Omental fat pad (tissue), 4 donors: ENCODE measurements at places on chromosomes 7 and 10. TPM values are rescaled to one million over a fixed set of nuclear protein-coding genes. Genes with fewer than 3 reads are reported as not detected.

CTTNBP2 gene
- 12.6 TPM for total RNA-seq

ASIC3 gene
- 2.4 TPM for total RNA-seq

- no peak for DNase-seq
Measured at GRCh38 chr7:120760050-120760449, 97.9 kb downstream of the TSPAN12 start.

DNA sequence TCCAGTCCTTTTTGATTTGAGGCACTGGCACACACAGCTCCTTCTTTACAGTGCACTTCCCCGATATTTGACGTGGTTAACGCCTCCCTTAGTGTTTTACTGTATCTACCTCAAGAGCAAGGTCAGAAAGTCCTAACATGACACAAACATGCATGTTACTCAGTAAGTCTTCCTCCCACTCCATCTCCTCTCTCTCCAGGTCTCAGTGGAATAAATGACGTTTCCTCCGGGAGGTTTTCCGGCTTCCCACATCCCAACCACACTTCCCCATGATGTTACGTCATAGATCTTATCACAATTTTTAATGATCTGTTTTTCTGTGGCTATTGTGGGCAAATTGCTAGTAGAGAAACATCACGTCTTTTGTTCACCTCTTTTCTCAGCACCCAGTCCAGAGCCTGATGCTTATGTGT lies 165.7 kb downstream of the PTPN20 start:
- no peak for DNase-seq

DNA sequence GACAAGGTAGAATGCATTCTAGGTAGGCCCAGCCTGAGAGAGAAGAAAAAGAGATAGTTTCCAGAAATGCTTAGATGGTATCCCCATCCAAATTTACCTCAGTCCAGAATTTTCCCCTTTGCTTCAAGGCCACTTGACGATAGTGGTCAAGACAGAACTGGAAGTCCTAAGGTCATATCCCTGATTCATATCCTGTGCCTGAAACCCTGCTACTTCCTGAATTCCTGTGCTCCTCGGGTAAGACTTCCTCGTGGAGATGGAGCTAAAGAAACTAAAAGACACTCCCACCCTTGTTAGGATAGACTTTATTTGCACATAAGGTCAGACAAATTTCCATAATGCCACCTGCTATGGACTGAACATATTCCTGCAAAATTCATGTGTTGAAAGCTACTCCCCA lies 175.9 kb downstream of the EVX1 start:
- DNase-seq: no peak

- DNase-seq: no peak
Measured at GRCh38 chr7:143316492-143316891, 581 bp downstream of the CLCN1 start.
